CD4-positive, alpha-beta T cell treated with Interleukin-6 for 4 hours (primary cell): ENCODE measurements at places on chromosomes 2 and 18.

- no peak for DNase-seq
These were observed 27.0 kb downstream of the NRP2 start for GRCh38 chr2:205709319-205709718.

GRCh38 chr2:232319803-232320442 is 58.6 kb upstream of the ALPP start:
- peak; percentile 29 for DNase-seq

DNA sequence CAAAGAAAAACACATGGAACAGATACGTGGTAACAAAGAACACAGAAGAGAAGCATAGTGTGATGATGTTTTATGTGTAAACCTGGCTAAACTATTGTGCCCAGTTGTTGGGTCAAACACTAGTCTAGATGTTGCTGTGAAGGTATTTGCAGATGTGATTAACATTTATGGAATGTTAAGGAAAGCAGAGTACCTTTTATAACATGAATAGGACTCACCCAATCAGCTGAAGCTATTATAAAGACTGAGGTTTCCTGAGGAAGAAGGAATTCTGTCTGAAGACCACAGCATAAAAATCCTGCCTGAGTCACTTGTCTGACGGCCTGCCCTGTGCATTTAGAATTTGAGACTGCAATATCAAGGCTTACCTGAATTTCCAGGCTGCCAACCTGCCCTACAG is 253.1 kb downstream of the DYM start:
- no peak for DNase-seq

DNA sequence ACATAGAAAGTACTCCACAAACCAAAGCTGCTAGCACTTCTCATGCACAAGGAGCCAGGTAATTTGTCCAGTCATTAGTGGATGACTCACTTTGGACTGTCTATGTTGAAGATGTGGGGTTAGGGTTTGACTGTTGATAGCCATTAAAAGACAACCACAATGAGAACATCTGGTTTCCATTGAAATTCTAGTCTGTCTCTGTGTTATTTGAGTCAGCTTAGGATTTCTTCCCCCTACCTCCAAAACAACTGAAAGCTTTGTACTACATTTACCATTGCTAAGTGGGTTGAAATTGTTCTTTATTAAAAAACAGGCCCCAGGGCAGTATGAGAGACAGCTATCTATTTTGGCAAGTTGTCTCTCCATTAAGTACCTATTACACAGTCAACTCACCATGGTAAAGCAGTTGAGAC is 50.2 kb upstream of the ANKRD44 start:
- DNase-seq = no peak

DNA sequence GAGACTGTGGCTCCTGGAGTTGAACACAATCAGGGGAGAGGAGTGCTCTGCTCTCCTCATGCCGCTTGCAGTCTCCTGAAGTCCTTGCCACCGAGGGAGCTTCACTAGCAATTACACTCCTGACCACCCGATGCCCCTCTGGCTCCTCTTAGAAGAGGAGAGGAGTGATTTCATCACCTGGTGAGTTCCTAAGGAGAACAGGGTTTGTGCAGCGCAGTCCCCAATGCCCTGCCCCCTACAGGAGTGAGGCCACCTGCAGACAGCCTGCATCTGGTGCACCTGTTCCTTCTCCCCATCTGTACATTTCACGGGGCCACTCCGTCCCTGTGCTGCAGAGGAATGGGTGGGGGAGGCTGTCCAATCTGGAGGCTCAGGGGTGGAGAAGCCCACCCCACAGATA is 267.2 kb downstream of the HRH4 start:
- DNase-seq = no peak

GRCh38 chr2:196983934-196984333 is 57.4 kb upstream of the PGAP1 start:
- DNase-seq = no peak

- DNase-seq = no peak
These were observed 726.6 kb upstream of the FANCL start for GRCh38 chr2:58967736-58968135.

GRCh38 chr2:235004329-235004903 is 52.6 kb downstream of the SH3BP4 start:
- no peak for DNase-seq

DNA sequence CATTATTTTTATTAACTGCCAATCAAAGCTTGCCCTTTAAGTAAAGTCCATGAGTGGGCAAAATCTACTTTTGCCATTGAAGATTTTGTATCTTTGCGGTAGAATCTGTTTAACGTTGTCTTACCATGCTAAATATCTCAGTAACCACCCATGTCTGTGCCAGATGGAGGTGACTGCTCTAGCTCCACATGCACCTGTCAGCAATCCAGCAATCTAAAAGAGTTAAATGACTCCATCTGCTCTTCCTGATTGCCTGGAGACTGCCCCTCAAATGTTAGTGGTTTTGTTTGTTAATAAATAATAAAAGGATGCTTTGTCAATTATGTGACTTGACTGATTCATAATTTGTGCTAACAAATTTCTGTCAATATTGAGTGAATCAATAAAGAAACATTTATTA is 141.7 kb downstream of the RBM43 start:
- no peak for DNase-seq

GRCh38 chr2:232893834-232894233 is 23.8 kb downstream of the SNORC start:
- no peak for DNase-seq

DNA sequence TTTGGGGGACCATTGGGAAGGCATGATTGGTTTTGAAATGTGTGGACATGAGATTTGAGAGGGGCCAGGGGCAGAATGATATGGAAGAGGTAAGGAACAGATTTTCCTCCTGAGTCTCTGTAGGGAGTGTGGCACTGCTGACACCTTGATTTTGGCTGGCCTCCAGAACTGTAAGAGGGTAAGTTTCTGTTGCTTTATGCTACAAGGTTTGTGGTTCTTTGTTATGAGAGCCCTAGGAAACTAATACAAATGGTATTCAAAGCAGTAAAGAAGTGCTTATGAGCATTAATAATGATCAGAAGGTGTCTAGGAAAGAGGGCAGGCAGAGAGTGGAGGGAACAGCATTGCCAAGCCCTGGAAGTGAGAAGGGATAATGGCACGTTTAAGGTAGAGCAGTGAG is 574.3 kb upstream of the NXPH2 start:
- DNase-seq = no peak

DNA sequence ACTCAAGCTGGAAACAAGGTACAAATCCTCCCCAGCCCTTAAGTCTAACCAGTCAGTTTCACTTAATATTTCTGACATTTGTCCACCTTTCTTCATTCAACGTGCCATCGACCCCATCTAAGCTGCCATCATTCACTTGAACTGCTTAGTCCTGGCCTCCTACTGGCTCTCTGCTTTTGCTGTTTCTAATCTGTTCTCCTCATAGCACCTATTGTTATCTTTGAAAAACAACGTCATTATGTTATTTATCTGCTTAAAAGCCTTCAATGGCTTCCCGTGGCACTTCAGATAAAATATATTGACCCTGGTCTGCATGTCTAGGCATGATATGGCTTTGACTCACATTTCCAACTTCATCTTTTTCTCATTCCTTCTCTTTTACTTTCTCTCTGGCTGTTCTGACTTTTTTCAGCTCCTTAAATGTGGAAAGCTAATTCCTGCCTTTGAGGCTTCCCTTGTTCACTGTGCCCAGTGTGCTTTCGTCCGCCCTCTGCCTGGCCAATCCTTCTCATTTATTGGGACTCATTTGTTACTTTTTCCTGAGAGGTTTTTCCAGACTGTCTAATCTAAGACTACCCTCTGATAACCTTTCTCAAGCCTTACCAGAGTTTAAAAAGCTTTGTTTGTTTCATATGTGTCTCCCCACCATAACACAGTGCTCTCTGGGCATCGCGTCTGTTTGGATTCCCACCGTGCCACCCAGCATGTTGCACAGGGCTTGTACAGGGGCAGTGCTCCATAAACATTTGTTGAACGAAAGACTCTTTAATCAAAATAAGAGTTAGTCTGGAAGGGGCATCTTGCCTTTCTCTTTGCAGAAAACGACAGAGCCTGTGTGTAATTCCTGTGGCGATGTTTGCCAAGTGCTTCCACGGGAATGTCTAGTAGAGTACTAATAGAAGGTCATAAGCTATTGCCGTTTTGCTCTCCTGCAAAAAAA is 183.9 kb downstream of the FMNL2 start:
- no peak for DNase-seq

DNA sequence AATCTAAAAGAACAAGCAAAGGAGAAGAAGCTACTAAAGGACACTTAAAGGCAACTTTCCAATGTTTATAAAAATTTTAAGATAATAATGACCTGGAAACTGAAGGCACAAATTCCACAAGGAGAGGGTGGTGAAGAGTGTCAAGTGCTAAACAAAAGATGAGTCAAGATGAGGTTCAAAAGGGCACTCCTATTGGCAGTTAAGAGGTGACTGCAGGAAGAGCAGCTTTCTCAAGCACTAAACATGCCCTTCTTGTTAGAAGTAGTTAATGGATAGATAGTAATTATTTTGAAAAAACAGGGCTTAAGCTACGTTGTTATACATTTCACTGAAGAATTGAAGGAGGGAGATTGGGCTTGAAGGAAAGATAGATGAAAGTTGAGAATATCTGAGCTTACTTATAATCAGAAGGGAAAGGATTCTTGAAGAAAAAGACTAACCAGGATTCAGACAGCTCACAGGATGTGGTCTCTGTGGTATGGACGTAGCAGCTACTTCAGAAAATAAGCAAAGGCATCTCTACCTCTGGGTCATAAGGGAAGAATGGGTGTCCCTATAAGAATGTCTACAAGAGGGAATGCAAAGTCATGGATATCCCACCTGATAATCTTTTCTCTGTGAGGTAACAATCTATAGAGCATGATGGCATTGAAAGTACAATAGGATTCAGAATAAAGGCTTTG is 454.7 kb upstream of the SLC39A10 start:
- DNase-seq = no peak

- DNase-seq = no peak
These were observed 150.0 kb upstream of the AGAP1 start for GRCh38 chr2:235343869-235344268.

DNA sequence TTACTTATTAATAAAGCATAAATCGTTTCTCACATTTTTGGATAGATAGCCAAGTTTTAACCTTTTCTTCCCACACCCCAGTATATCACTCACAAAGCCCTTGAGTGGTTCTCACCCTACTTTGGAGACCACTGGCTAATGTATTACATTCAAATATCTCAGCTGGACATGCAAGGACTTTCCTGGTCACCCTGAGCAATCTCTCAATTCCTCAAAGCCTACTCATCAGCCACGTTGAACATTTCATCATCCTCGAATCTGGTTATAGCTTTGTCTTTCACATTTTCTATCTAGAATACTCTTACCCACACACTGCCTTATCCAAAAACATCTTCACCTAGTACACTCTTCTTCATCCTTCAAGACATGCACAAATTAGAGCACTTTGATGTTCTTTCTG is 71.1 kb upstream of the MAPRE2 start:
- DNase-seq = no peak

DNA sequence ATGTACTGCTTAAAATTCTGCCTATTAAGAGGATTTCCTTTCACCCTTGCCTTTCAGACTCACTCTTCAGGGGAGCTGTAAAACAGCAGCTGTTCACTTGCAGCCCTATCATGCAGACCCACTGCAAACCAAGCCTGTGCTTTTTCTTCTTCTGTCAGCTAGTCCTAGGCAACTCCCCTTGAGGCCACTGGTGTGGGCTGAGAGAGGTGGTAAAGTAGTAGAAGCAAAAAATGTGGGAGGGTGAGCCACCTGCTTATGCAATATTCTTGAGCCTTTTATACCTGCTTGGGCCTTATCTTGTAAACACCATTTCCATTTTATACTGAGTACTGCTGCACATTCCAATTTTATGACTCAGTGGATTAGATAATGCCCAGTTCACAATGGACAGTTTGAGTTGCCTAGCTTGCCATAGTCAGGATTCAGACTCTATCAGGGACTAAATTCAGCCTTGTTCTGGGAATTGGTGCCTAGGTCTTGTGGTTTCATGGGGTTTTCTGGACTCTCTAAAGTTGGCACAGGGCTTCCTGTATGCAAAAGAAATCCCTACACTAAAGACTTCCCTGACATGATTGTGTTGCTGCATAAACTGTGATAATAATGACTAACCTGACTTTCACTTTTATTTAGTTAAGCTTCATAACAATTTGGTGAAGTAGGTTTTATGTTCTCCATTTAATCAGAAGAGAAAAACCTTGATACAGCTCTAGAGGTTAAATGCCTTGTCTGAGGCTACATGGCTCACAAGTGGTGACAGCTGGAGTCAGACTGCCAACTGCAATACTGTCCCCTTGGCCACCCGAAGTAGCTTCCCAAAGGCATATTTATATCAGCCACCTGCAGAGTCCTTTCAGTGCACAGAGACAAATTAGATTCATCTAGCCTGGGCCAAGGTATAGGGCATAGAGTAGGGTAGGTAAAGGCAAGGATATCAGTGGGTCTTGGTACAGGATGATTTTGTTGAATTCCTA is 47.4 kb upstream of the KDM3A start:
- DNase-seq = no peak

GRCh38 chr2:178279142-178279541 is 84.8 kb downstream of the OSBPL6 start:
- DNase-seq = no peak

GRCh38 chr18:23068011-23068410 is 67.3 kb upstream of the CABLES1 start:
- DNase-seq = no peak

DNA sequence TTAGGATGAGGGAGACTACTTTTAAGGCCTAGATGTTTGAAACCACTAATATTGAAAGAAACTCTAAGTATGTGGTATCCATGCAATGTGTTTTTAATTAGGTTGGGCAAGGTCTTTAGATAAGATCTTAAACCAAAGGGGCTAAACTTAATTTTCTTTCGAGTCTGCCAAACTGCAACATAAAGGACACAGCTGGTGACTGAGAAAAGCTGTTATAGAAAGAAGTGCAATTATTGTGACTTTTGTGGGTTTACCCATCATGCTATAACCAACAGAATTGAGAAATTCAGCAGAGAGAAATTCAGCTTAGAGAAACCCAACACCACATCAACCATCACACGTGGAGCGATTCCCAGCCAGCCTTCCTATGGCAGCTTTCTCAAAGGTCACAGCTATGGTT is 119.5 kb upstream of the LMAN1 start:
- no peak for DNase-seq

DNA sequence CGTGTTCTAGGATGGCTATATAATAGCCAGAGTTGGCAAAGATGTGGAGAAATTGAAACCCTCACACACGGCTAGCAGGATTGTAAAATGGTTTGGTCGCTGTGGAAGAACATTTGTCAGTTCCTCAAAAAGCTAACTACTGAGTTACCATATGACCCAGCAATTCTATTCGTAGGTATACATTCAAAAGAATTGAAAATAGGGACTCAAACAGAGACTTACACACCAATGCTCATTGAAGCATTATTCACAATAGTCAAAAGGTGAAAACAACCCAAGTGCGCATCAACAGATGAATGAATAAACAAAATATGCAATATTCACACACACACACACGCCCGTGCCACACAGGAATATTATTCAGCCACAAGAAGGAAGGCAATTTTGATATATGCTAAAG is 98.7 kb downstream of the PLA2R1 start:
- DNase-seq = no peak

DNA sequence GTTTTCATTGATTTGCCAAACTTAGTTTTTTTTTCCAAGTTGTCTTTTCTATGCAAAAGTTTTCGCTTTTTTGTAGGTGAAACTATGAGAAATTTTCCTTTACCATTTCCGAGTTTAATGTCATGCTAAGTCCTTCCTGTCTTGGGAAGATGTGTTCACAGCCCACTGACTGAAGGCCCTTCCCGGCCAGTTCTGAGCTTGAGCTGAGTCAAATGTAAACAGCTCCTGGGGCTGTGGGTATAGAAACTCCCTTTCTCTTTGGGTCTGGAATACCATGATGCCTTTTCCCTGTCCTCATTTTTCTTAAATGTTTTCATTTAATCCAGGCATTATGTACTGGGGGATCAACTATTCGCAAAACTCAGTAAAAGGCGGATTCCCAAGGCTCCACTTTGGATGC is 69.8 kb upstream of the IL1R1 start:
- no peak for DNase-seq
